ENCODE measurements at places on chromosomes 6 and 20. TPM values are rescaled to one million over a fixed set of nuclear protein-coding genes. Genes with fewer than 3 reads are reported as not detected.

GRCh38 chr20:14580418-14581074, 243.1 kb upstream of the FLRT3 start:
- no peak for DNase-seq

- no peak for DNase-seq
These were observed 67.6 kb upstream of the RIN2 start for GRCh38 chr20:19690462-19690861.

DNA sequence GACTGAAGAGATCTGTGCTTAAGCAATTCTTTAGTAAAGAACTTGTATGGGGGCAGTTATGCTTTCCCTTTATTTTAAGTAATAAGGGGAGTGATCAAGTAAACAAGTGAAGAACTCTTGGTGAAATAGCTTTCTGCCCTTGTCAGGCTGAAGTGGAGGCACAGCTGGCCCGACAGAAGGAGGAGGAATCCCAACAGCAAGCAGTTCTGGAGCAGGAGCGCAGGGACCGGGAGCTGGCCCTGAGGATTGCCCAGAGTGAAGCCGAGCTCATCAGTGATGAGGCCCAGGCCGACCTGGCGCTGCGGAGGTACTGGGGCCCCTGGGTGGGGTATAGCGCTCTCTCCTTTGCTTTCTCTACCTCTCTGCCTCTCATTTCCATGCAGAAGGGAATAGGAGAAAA, 143.3 kb downstream of the MYO6 start:
- DNase-seq: no peak

GRCh38 chr20:10111139-10111958, 76.6 kb downstream of the ANKEF1 start:
- DNase-seq: peak; percentile 70

GRCh38 chr6:36947570-36948351, 6.8 kb upstream of the PI16 start:
- DNase-seq: no peak

DNA sequence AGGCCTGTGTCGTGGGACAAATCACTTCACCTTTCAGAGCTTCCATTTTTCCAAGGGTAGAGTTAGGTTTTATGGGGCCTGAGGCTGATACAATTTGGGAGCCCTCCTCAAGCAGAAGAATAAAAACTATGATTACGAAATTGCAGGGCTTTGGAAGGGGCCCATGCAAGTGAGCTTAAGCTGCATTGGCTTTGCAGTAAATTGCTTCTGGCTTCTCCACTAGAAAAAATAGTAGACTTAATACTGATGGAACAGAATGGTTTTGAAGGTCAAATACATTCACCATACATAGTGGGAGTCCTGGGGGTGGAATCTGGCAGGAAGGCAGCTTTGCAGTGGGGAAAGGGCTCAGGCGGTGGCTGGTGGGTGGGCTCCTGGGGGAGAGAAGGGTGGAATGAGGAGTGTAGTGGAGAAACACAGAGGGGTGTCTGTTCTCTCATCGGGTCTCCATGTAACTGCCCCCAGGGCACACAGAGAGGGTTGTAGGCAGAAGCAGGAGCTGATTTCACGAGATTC, 55.9 kb upstream of the RNF24 start:
- DNase-seq: no peak

DNA sequence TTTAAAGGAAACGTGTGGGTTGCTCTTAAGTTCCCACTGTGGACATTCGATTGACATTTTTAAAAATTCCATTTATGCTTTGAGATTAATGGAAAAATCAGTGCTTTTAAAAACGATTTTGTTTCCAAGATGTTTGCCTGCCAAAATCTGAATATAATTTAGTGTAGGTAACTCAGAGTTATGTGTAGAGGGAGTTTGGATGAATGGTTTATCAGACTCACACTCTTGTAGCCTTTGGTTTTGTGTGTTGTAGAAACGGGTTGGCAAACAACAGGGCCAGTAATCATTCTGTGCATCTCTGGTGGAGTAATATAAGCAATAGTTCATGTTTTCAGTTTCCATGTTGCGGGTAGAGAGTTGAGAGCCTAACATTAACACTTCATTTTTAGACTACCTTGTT, 140.6 kb downstream of the RPS12 start:
- no peak for DNase-seq

- DNase-seq: no peak
These were observed 61.8 kb downstream of the EPM2A start for GRCh38 chr6:145673504-145673903.

- DNase-seq: no peak
These were observed 11.3 kb upstream of the AFDN start for GRCh38 chr6:167815296-167815980.

GRCh38 chr20:13632431-13632830, 6.3 kb downstream of the TASP1 start:
- no peak for DNase-seq

GRCh38 chr20:55961376-55962330, 43.7 kb downstream of the CBLN4 start:
- DNase-seq: no peak

DNA sequence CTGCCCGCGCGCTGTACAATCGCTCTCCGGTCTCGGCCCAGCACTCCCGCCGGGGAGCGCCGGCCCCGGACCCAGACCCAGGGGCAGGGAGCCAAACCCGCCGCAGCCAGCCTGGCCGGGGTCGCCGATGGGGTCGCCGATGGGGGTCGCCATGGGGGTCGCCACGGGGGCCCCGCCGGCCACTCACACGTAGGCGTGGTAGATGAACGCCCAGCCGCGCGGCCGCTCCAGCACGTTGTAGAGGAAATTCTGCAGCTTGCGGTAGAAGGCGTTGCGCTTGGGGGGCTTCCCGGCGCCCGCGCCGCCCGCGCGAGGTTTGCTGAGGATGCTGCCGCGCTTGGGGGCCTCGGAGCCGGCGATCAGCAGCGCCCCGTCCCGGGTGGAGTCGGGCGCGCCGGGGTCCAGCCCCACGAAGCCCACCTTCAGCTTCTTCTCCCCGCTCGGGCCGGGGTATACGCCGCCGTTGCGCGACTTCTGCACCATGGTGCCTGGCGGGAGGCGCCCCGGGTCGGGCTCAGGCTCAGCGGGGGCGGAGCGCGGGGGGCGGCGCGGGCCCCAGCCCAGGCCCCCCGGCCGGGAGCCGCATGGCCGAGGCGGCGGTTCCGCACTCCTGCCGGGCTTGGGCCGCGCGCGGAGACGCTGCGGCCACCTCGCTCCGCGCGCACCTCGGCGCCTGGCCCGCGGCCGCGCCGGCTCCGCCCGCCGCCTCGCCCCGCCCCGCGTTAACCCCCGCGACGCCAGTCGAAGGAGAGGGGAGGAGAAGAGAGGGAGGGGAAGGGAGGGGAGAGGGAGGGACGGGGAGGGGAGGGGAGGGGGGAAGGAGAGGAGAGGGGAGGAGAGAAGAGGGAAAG, at the start of gene KCNQ2:
TSS of gene KCNQ2 (minus strand) at position 675 of the 851 bp plus-strand sequence. CDS start at position 483, 192 bp downstream.
- peak; percentile 46 for DNase-seq

DNA sequence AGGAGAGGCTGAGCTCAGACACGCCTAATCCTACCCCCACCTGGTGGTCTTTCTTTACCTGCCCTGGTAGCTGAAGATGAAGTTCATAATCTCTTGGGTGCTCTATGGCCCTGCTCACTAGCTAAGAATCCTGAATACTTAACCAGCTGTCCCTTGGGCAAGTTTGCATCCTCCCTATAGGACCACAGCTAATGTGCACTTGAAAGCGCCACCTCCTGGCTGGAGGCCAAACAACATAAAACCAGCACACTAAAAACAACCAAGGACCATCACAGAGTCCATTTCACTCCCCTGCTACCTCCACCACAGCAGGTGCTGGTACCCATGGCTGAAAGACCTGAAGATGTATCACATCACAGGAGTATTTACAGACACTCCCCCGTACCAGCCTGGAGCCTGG, 155.5 kb upstream of the SLC24A3 start:
- no peak for DNase-seq

DNA sequence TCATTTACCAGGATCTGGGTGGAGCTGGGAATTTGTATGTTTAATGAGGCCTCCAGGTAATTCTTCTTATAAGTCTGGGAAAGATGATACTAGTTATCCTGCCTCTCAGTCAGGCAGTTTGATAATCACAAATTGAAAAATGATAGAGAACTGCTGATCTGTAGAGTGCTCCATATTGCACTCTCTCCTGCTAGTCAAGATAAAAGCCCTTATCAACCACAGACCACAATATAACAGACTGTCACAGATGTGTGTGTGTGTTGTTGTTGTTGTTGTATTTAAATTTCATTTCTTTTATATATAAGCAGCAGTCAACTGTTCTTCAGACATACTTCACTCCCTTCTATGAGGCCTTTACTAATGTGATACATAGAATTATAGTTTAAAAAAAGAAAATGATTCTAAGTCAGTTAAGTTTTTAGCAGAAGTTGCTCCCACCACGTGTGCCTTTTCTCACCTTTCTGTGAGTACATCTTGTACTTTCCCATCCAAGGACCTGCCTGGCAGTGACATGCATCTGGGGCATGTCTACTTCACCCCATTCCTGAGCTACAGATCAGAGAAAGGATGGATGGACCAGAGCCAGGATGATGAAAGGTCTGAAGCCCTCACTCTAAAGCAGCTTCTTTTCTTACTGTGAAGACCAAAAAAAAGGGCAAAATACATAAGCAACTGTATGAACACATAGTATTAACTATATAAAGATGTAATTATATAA, 29.8 kb downstream of the TENT5A start:
- no peak for DNase-seq

The GJA1 gene
- 47.8 TPM for total RNA-seq

The RAET1E gene
- total RNA-seq: not detected

The PROKR2 gene
- total RNA-seq: not detected

The RPS6KA2 gene
- total RNA-seq: 150 TPM

The TMEM170B gene
- total RNA-seq: 1.9 TPM

The BTNL2 gene
- not detected for total RNA-seq

The CLVS2 gene
- total RNA-seq: not detected

The SNAI1 gene
- total RNA-seq: not detected

The ELOVL4 gene
- 5.8 TPM for total RNA-seq

The PARD6B gene
- total RNA-seq: 5.4 TPM

The LIME1 gene
- total RNA-seq: 16.8 TPM

The IDH3B gene
- total RNA-seq: 111 TPM

The QKI gene
- total RNA-seq: 13.9 TPM

The TCP11 gene
- not detected for total RNA-seq

The GPR63 gene
- total RNA-seq: 0.29 TPM

The MEI4 gene
- 0.73 TPM for total RNA-seq

The PIM1 gene
- total RNA-seq: 9.8 TPM

The GRM1 gene
- total RNA-seq: not detected

The DYNLT2 gene
- 1.6 TPM for total RNA-seq
